ENCODE measurements at places on chromosomes 7 and 10.

GRCh38 chr10:45450866-45451265 is 76.8 kb downstream of the ALOX5 start:
- H3K27me3 ChIP-seq: no peaks in the 10 kb centered on the region
- no peak overlapping the region for H3K4me3 ChIP-seq
- peaks cover 20% of the 10 kb centered on the region for H3K4me1 ChIP-seq
- H3K27ac ChIP-seq: no peak overlapping the region
- DNase-seq: no peak
- H3K36me3 ChIP-seq: no peaks in the 10 kb centered on the region

- DNase-seq: no peak
- H3K36me3 ChIP-seq: no peaks in the 10 kb centered on the region
- H3K27me3 ChIP-seq: no peaks in the 10 kb centered on the region
- H3K27ac ChIP-seq: no peak overlapping the region
- H3K4me3 ChIP-seq: no peak overlapping the region
- H3K4me1 ChIP-seq: no peaks in the 10 kb centered on the region
Observed at GRCh38 chr7:30987178-30987577, 23.4 kb downstream of the GHRHR start.

DNA sequence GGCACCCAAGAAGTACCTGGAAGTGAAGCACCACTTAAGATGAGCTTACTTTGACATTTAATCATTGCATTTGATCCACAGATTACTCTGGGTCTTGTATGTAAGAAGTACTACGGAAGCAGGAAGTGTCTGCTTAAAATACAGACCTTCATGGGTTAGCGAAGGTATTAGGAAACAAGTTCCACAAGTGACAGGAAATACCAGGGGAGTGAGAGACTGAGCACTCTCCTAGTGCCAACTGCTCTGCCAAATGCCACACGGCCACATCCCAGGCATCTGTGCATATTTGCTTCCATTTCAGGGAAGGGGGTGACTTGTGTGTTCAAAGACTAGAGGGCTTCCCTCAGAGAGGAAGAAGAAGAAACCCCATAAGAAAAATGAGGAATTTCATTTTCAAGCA is 57.2 kb upstream of the ANK3 start:
- H3K27me3 ChIP-seq: no peaks in the 10 kb centered on the region
- DNase-seq: no peak
- H3K36me3 ChIP-seq: no peaks in the 10 kb centered on the region
- H3K4me3 ChIP-seq: no peak overlapping the region
- peaks cover 13% of the 10 kb centered on the region for H3K4me1 ChIP-seq
- no peak overlapping the region for H3K27ac ChIP-seq

DNA sequence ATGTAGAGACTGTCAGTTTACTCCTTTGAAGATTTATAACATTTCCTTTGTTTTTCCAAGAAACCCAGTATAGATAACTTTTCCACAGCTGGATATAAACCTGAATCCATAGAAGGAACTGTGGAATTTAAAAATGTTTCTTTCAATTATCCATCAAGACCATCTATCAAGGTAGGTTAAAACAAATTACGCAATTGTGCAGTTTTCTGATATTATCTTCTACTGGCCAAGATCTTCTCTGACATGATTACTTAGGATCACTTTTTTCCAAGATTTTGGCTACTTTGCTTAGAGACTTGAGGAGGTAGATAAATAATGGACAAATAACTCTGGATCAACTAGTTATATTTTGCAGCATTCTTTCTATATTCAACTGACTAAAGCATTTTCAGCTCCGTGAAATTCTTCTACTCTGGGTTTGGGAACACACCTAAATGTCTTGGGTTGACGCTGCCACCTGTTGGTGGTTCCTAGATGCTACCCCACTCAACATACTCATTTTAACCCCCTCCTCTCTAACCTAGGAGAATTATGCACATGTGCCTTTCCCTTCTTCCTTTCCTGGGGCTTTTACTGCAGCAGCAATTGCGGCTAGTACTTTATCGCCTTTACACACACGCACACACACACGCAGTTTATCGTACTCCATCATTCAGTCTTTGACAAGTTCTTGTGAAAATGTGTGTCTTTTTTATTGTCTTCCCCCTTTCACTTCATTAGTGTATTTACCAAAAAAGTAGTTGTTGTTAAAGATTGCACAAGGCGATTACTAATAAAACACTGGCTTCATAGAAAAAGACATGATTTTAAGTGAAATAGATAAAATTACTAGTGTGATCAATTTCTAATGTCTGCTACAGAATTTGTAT is 32.7 kb downstream of the ABCB5 start:
- no peaks in the 10 kb centered on the region for H3K4me1 ChIP-seq
- no peaks in the 10 kb centered on the region for H3K27me3 ChIP-seq

GRCh38 chr10:111600772-111601171 is 523.9 kb downstream of the ADRA2A start:
- no peak overlapping the region for H3K4me3 ChIP-seq
- DNase-seq: peak; percentile 47
- H3K27me3 ChIP-seq: no peaks in the 10 kb centered on the region
- no peak overlapping the region for H3K27ac ChIP-seq

GRCh38 chr10:4083509-4084003 is 298.5 kb upstream of the KLF6 start:
- H3K4me3 ChIP-seq: no peak overlapping the region
- H3K27ac ChIP-seq: peak overlapping the region; percentile 59
- no peaks in the 10 kb centered on the region for H3K36me3 ChIP-seq
- H3K4me1 ChIP-seq: peaks cover 48% of the 10 kb centered on the region

DNA sequence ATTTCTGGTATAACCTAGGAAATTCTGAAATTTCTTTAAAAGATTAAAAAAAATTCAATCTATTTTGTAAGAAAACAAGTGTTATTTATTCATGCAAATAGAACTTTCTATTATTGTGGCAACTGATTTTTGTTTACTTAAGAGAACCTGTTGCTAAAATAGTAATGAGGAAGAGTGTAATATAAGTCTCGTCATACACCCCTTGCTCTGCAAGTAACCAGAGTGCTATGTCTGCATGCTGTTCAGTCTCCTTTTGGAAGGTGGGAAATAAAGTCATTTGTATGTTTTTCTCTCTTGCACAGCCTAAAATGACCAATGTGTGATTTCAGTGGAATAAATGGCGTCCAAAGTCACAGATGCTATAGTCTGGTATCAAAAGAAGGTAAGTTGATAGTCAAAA is 41.3 kb downstream of the PHTF2 start:
- no peak for DNase-seq
- H3K27me3 ChIP-seq: no peaks in the 10 kb centered on the region
- H3K27ac ChIP-seq: no peak overlapping the region
- peaks cover 17% of the 10 kb centered on the region for H3K4me1 ChIP-seq

Data from heart left ventricle (tissue), 16 donors.